Glomerular endothelial cell (primary cell): ENCODE measurements at places on chromosomes 2 and 18. TPM values are rescaled to one million over a fixed set of nuclear protein-coding genes. Genes with fewer than 3 reads are reported as not detected.

GRCh38 chr2:7840651-7841380 lies 841.0 kb upstream of the ID2 start:
- no peak for DNase-seq

DNA sequence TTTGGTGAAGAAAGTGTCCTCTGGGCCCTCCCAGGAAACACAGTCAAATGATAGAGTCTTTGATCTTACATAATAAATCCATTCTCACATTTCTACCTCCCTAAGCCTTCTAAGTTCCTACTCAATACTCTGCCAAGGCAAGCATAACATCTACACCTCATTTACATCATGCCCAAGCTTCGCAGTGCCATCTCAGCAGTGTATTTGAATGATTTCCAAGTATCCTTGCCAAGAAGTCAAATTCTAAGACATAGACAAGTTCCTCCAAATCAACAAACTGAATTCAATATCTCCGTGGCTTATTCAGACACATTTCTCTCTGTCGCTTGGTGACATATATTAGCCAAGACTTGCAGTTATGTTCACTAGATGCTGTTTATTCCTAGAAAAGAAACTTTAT lies 8.1 kb upstream of the MLPH start:
- no peak for DNase-seq

The C1QL2 gene
- total RNA-seq = not detected in 2 replicates

DNA sequence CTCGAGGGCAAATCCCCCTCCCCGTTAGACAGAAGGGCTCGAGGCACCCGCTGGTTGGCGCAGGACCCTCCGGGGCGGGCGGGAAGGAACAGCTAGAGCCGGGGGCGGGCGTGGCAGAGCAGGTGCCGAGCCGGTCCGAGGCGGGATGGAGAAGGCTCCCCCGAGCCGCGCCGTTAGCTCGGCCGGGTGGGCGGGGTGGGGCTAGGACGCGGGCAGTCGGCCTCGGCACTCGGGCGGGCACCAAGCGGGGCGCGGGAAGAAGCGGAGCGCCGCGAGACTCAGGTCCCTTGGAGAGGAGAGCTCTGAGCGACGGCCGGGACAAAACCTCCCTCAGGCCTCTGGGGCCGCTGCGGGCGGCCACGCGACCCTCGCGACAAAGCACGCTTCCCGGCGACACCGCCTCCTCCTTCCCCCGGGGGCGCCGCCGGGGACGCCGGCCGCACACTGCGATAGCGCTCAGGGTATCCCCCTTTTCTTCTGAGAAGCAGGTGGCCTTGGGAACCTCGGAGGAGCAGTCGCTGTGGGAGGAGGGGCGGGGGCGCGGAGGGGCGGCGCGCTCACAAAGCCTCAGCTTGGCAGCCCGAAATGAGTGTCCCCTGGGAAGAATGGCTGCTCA lies 721 bp downstream of the FHOD3 start:
- DNase-seq = no peak

The SOWAHC gene
- 5.3 and 5.7 TPM in 2 replicates for total RNA-seq

- no peak for DNase-seq
Measured at GRCh38 chr2:197256547-197257170, 53.9 kb downstream of the ANKRD44 start.

The ZNF385B gene
- total RNA-seq = not detected in 2 replicates

- DNase-seq = no peak
Measured at GRCh38 chr2:121697108-121697631, 39.5 kb downstream of the NIFK start.

The UGT1A3 gene
- total RNA-seq = not detected in 2 replicates

DNA sequence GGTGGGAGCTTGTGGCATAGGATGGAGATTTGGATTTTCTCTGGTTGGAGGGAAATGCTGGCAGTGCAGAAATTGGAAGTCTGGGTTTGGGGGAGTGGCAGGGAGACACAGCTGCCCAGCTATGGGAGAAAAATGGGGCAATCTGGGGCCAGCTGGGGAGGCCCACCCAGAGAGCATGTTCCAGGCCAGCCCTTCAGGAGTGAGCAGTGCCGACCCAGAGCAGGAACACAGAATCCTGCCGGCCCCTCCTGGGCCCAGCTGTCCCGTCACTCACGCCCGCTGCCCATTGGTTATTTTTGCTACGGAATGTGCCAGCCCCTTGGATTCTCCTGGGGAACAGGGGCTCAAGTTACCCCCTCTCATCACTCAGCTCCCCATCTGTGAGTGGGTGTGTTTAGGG lies 4.9 kb downstream of the SPEG start:
- no peak for DNase-seq

GRCh38 chr2:24725956-24726355 lies 67.2 kb downstream of the PTRHD1 start:
- DNase-seq = no peak

DNA sequence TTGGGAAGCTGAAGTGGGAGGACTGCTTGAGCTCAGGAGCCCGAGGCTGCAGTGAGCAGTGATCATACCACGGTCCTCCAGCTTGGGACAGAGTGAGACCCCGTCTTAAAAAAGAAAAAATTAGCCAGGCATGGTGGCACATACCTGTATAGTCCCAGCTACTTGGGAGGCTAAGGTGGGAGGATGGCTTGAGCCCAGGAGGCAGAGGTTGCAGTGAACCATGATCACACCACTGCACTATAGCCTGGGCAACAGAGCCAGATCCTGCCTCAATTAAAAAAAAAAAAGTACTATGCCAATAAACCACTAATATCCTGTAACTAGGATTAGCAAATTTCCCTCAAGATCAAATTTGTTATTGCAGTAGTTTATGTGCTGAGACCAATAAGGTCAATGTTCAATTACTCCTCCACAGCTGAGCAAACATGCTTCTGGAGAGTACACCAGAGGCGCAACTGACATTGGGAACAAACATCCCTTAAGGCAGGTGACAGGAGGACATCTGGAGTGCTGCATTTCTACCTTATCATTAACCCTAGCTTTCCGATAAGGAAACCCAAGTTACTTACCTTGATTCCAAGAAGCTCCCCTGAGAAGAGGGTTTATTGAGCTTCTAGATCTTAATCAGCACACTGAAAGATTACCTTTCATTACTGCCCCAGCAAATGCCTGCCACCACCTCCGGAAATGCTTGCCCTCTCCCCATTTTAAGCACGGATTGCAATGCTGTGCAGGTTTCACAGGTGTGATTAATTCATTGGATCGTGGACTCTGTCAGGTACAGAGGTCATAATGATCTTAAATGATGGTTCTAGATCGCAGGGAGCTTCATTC lies 26.2 kb downstream of the MGAT4A start:
- no peak for DNase-seq

The SLC4A5 gene
- total RNA-seq = 0.10 and 0.18 TPM in 2 replicates

The DUSP2 gene
- 0.10 and 0.18 TPM in 2 replicates for total RNA-seq

GRCh38 chr18:5984245-5984644 lies 88.9 kb upstream of the TMEM200C start:
- no peak for DNase-seq

DNA sequence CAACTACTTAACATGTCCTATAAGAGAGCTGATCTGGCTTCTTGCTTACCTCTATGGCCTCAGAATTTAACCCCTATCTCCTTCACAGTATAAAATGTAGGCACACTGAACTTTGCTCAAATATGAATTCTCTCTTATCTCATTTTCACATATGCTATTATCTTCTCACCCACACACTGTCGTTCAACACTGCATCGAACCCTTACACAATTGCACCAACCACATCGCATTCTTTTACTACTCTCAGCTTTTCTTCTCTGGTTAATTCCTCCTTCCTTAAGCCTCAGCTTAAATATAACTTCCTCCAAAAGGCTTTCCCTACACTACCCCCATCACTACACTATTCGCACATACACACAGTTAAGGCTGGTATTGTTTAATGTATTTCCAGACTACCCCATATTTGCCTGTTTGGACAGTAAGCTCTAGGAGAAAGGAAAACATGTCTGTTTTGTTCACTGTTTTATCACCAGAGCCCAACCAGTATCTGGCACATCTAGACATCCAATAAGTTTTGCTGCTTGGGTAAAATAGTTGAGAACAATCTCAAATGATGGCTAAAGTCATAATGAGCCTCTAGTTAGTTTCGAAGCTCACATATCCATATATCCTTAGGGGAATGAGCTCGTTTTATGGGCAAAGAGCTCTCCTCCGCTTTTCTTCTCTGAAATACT lies 47.7 kb downstream of the HIBCH start:
- no peak for DNase-seq
